ENCODE measurements at places on chromosomes 6 and 20.
A peak's percentile ranks its signal among the peaks of the same experiment; 100 is the strongest.

- DNase-seq = peak; percentile 52
These were observed 12.0 kb downstream of the KCNK5 start for GRCh38 chr6:39217177-39217864.

DNA sequence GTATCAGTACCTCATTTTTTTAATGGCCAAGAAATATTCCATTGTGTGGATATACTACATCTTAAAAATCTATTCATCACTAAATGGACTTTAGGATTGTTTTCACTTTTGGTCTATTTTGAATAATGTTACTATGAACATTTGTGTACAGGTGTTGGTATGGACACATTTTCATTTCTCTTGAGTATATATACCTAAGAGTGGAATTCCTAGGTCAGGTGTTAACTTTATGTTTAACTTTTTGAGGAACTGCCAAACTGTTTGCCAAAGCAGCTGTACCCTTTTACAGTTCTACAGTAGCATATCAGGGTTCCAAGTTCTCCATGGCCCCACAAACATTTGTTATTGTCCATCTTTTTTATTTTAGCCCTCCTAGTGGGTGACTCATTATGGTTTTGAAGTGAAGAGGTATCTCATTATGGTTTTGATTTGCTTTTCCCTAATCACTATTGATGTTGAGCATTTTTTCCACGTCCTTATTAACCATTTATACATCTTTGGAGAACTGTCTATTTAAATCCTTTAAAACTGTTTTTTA, 28.2 kb downstream of the DSTN start:
- no peak for DNase-seq

DNA sequence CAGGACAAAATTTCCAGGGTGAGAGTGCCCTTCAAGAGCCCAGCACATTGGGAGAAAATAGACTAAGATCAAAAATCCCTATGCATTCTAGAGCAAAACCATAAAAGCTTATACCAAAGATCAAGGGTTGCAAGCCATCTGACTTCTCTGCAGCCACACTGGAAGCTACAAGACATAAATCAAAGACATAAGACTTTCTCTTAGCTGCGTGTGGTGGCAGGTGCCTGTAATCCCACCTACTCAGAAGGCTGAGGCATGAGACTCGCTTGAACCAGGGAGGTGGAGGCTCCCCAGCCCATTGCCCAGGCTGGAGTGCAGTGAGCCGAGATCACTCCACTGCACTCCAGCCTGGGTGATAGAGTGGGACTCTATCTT, 91.9 kb upstream of the NXT1 start:
- DNase-seq = no peak

DNA sequence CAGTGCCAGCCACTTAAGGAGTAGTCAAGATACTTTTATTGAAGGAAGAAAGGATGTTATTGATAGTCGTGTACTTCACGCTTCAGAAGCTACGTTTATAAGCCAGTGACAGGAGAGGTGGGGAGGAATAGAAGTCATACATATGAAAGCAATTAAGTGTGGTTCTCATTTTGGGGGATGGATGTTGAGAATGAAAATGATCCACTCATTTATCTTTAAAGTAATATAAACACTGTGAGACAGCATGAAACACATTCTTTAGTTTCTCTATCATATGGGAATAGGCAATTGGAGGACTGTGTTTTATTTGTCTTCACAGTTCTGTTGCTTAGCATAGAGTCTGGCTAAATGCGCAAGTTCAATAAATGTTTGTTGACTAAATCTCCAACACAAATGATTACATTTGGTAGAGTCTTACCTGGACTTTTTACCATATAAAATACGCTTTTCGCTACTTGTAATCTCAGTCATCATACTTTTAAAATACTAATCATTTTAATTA, 35.2 kb downstream of the AK9 start:
- DNase-seq = no peak
